G401 (cell line): ENCODE measurements at places on chromosomes 5 and 9. TPM values are rescaled to one million over a fixed set of nuclear protein-coding genes. Genes with fewer than 3 reads are reported as not detected.

DNA sequence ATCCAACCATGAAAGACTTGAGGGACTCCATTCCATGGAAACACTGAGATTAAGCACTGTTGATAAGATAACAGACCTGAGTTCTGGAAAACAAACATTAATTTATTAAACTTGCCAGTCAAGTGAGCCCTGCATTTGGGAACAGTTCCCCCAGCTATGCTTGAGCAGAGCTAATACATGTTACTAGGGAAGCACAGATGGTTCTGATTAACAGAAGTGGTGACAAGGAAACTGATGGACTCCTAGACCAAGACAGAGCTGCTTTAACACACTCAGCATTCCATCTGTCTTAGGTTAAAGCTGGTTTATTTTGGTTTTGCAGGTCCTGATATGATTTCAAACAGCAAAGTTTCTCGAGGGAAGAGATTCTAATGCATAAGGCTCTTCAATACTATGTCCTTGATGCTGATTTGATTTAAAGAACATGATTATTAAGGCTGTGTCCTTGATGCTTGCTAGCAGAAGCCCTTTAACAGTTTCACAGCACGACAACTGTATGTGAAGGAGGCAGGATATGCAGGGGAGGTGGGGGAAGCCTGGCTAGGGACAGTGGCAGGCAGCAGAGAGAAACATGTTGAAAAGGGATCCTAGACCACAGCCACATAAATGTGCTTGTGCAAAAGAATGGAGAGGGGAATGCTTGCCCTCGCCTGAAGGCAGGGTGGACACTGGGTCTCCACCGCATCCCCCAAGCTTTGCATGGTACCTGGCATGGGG, 66.2 kb downstream of the ACTBL2 start:
- DNase-seq, result peak; percentile 9

The HTR4 gene
- total RNA-seq, result not detected in 2 replicates

- peak; percentile 55 for DNase-seq
Observed at GRCh38 chr9:6667633-6668280, 22.2 kb upstream of the GLDC start.

The NXNL2 gene
- total RNA-seq, result 0.92 and 3.8 TPM in 2 replicates
